NCI-H1105 (cell line): ENCODE measurements at places on chromosomes 16 and 17.

DNA sequence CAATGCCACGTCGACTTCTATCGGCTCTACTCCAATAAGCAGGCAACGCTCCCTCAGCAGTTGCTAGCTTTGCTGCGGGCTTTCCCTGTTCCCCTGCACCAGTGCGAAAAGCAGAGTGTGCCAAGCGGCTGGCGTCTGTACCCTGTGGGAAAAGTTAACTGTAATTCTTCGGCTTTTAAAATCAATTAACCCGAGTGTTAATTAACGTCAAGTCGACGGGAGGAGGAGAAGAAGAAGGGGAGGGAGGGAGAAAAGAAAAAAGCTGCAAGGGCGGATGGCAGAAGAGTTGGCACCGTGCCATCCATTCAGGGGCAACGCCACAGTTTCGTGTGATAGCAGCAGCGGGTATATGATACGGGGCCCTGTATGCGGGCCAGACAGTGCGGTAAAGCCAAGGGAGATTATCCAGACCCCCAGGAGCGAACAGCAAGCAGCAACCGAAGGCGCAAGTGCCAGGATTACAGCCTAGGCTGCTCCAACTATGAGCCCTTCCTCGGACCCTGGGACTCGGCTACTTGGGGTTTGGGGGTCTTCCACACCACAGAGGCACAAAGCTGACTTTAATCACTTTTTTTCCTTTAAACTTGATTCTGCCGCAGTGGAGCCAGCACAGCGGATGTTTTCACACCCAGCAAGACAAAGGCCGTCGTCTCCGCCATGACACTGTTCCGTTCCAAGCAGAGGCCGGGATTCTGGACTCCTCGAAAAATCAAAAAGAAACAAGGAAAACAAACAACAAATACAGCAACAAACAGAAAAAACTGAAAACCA, 253.8 kb upstream of the PMFBP1 start:
- DNase-seq: peak; percentile 39

DNA sequence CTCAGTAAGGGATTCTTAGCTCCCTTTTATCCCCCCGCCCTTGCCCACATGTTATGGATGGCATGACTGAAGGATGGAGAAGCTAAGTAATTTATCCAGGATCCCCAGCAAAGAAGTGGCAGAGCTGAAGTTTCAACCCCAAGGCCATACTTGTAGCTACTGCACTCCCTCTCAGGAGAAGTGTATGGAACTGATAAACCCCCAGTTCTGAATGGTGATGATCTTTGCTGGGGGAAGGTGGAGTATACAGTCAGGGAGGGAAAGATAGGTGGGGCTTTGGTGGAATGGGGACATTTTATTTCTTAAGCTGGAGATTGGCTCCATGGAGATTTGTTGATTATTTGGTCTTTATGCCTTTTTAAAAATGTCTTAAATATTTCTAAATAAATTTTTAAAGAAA, 58.3 kb downstream of the TNRC6C start:
- no peak for DNase-seq

DNA sequence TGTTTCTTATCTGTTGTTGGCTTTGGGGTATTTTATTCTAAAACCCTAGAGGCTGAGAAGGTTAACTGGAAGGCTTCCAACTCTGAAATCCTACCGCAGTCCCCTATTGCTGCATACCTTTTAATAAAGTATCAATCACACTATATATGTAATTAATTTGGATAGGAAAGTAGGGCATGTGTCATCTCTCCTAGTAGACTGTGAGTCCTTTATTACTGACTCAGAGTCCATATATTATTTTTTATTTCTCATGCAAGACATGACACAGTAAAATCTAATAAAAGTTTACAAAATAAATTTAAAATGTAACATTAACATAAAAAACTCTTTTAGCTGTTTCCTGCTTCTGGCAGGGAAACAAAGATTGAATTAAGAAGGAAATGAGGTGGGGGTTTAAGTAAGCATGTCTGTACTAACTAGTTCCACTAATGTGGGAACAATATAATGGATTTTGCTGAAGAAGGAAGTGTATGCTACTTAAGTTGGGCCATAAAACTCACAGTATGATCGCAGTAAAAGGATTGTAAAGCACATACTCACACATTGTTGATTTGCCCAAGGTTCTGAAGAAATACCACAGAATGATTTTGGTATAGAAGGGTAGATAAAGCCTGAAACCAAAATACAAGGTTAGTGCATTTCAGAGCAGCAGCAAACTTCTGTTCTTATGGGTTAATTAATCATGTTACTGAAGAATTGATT, 97.6 kb upstream of the HLF start:
- DNase-seq: no peak

DNA sequence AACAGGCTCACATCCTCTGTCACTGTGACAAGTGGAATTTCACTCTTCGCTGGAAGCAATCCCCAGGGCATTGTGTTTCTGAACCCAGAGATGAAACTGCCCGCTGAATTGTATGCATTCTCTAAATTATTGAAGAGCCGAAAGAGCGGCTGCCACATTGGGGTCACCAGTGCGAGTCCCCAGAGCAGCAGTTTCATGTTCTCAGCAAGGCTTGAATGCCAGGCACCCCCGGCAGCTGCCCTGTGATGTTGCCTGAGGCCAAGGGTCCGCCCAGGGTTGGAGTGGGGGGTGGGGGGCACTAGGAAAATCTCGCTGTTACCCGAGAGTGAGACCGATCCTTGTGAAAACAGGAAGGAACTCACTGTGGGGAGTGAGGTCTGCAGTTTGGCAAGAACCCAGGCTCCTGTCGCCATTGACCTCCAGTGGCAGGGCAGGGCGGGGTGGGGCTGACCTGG, 20.7 kb upstream of the BCAR1 start:
- DNase-seq: no peak

DNA sequence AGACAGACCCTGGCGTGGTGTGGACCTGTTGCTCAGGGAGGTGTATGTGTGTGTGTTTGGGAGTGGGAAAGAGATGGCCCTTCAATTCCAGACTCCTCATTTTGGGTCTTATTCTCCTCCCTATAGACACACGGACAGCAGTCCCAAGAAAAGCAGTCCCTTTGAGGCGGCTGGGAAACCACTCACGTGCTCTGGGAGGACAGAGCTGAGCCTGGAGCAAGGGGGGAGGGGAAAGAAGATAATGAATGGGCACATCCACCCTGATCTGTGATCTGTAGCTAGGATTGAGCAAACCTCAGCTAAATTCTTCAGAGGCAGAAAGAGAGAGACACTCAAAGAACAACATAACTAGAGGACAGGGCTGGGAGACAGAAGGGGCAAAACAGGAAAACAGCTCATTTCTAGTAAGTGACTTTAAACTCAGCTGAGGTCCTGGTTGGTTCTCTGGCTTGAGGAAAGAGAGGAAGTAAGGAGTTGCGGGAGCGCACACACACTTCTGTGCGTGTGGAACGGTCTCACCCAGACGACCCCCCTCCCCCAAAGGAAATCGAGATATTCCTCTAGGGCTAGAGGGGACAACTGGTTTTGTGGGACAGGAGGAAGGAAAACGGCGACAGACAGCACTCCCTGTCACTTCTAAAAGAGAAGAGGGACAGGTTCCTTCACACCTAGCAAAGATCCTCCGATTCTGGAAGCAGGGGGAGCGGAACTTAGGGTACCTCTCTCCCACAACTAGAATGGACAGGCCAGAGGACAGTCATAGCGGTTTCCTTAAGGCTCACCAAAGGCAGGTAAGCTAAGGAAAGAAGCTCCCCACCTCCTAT, 658 bp downstream of the RAB5C start:
- no peak for DNase-seq

GRCh38 chr17:60333628-60334031, 58.3 kb downstream of the USP32 start:
- peak; percentile 50 for DNase-seq

GRCh38 chr16:1038932-1039331, 33.6 kb upstream of the SSTR5 start:
- DNase-seq: no peak

GRCh38 chr16:50188619-50189136, 35.6 kb downstream of the TENT4B start:
- DNase-seq: no peak

- peak; percentile 74 for DNase-seq
These were observed 4.4 kb upstream of the MAP2K3 start for GRCh38 chr17:21280081-21280518.

DNA sequence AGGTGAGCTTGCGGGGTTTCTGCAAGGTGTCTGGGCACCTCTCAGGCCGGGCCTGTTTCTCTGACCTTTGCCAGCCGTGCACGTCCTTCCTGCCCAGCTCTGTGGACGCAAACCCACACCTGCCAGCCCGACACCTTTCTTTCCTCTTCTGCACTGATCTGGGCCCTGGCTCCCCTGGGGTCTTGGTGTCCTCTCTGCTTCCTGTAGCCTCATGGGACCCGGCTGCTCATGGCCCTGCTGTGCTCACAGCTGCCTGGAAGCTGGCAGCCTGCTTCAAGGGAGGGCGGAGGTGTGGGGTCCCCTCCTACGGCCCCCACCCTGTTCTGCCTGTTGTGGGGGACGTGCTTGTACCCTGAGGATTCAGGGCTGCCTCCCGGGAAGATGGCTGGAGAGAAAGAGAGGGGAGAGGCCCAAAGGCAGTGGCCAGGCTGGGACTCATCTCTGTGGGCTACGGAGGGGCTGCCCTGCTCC, 342.4 kb downstream of the SEC14L1 start:
- DNase-seq: no peak

GRCh38 chr17:50596191-50597037, 35.9 kb downstream of the CACNA1G start:
- DNase-seq: no peak

DNA sequence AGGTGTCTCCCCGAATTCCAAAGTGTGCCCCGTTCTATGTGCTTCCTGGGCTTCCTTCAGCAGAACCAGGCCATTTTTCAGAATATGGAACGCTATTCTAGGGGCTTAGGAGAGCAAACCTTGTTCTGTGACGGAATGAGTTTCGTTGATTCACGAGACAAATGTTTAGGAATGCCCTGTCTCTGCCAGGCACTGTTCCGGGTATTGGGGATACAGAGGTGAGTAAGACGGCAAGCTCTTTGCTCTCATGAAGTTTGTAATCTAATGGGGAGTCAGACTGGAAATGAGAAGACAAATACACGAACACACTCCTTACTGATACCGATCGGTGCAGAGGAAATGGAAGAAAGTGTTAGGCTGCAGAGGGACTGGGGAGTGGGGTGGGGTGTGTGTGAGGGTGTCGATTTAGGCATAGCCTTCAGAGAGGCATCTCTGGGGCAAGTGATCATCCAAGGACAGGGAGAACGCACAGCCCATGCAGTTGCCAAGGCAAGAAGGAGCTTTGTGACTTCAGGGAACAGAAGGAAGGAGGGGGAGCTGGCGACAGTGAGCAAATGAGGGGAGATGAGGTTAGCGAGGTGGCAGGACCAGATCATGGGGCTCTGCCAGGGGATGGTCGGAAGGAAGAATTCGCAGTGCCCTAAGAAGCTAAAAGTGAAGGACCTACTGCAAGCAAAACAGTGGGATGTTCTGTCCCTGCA, 189.6 kb downstream of the MSI2 start:
- no peak for DNase-seq

DNA sequence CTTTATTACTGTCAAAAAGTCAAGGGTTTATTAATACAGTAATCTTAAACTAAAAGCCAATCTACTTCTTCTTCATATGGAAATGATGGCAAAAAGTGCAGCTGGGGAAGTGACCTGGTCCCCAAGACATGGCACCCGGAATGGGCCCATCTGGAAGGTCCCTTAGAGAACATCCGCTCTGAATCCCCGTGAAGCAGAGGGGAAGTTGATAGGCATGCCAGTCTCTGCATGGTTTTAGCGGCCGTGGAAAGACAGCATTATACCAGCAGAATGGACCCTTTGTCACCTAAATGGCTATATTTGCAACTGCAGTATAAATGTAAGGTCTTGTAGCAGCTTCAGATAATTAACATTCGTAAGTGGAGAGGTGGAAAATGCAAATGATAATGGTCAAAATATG, 32.4 kb downstream of the COTL1 start:
- no peak for DNase-seq

DNA sequence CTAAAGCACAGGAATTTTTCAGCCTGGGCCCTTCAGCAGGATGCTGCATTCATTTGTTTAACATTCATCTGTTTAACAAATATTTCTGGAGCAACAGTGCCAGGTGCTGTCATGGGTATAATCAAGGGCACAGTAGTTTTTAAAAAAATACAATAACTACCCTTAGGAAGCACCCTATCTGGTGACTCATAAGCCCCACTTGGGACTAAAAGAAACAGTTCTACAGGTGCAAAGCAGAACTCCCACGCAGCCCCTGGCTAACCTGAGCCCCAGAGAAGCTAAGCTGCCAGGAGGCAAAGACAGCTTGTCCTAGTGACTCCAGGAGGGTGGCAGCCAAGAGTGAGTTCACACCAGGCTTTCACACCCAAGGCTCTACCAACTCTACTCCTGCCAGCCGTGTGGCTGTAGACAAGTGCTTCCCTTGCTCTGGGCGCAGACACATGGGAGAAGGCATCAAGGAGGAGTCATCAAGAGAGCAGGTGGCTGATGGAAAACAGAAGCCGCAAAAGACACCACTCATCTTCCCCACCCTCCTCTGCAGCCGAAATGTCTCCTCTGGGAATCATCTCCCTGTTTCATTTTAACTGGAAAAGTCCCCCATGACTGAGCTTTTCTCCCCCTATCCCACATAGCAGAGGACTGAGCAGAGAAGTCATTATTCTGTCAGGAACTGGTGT, 14.4 kb downstream of the CUEDC1 start:
- no peak for DNase-seq

DNA sequence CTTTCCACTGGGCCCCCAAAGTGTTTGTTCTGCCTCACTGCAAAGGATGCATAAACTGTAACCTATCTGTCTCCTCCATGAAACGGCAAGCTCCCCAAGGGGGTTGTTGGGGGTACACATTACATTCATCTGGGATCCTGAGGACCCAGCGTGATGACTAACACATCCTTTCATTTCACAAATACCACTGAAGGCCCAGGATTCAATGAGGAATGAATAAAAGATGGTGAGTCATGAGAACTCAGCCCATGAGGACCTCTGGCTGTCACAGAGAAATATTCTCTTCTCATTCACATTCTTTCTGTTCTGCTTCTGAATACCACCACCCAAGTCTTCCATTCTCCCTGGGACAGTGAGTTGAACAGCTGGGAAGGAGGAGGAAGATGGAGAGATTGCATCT, 149.8 kb downstream of the RBFOX3 start:
- DNase-seq: no peak

- no peak for DNase-seq
These were observed 22.0 kb upstream of the NPTX1 start for GRCh38 chr17:80498242-80498919.

- DNase-seq: no peak
These were observed 50.3 kb downstream of the KPNA2 start for GRCh38 chr17:68085771-68086381.

DNA sequence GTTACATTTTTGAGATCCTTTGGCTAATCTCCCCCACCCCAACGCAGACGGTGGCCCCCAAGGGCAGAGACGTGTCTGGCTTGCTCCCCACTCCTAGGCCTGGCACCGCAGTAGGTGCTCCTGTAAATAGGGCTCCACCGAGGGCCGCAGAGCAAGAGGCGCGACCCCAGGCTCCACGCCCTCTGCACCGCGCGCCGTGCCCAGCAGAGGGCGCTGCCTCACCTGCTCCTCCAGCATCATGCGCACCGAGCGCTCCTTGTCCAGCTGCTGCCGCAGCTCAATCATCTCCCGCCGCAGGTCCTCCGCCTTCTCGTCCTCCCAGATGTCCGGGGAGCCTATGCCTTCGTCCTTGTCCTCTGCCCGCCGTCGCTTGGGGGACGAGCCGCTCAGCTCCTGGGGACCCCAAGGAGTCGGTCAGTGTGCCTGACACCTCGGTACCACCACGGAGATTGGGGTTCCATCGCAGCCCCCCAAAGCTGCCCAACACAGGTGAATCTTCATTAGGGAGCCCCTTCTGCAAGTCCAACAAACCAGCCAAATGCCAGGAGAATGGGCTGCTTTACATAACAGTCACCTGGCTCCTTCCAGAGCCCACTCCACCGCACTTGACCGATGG, 11.2 kb downstream of the TFAP4 start:
- no peak for DNase-seq

- no peak for DNase-seq
These were observed 28.1 kb upstream of the BAHCC1 start for GRCh38 chr17:81367171-81367570.
